ENCODE measurements at places on chromosomes 12 and 14. TPM values are rescaled to one million over a fixed set of nuclear protein-coding genes. Genes with fewer than 3 reads are reported as not detected.

ADCY4 gene
- 23.3 TPM for polyA plus RNA-seq

TAS2R8 gene
- polyA plus RNA-seq = not detected

SERPINA5 gene
- polyA plus RNA-seq = 0.10 TPM

ZFHX2 gene
- polyA plus RNA-seq = 0.12 TPM

EPS8 gene
- 7.9 TPM for polyA plus RNA-seq

RPL36AL gene
- polyA plus RNA-seq = 405 TPM

SAV1 gene
- 8.6 TPM for polyA plus RNA-seq

PLEKHG7 gene
- polyA plus RNA-seq = 0.01 TPM

LTBP2 gene
- 5.5 TPM for polyA plus RNA-seq

OVCH1 gene
- polyA plus RNA-seq = 0.02 TPM

RND1 gene
- polyA plus RNA-seq = 3.9 TPM

TSHR gene
- polyA plus RNA-seq = 0.02 TPM

CKB gene
- 117 TPM for polyA plus RNA-seq

PLEK2 gene
- 16.5 TPM for polyA plus RNA-seq

C3AR1 gene
- polyA plus RNA-seq = 0.65 TPM

OAS3 gene
- polyA plus RNA-seq = 13.2 TPM

PPFIBP1 gene
- polyA plus RNA-seq = 12.0 TPM

COL2A1 gene
- polyA plus RNA-seq = 0.01 TPM

SIX6 gene
- polyA plus RNA-seq = not detected

USP30 gene
- polyA plus RNA-seq = 4.3 TPM

LUM gene
- 2.7 TPM for polyA plus RNA-seq

GTF2H3 gene
- 4.5 TPM for polyA plus RNA-seq

NGB gene
- polyA plus RNA-seq = not detected
